ENCODE measurements at places on chromosomes 7 and 10. TPM values are rescaled to one million over a fixed set of nuclear protein-coding genes. Genes with fewer than 3 reads are reported as not detected.

The SPDYE5 gene
- total RNA-seq = not detected

The AGR3 gene
- total RNA-seq = not detected

DNA sequence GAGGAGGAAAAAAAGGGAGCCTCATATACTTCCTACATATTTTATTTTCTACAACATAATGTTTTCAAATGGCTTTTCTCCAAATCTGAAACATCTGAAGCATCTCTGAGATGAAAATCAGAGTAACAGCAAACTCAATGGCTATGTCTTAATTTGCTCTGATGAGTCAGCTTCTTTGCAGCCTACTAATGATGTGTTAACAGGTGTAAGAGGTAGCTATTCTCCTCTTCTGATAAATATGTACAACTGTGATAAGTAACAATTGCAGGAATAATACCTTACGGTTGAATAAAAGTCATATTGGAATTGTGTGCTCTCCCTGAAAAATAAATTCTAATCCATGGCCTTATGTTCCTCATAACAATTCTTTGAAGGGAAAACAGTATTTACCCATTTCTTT, 45.2 kb downstream of the GNAT3 start:
- no peak for DNase-seq

DNA sequence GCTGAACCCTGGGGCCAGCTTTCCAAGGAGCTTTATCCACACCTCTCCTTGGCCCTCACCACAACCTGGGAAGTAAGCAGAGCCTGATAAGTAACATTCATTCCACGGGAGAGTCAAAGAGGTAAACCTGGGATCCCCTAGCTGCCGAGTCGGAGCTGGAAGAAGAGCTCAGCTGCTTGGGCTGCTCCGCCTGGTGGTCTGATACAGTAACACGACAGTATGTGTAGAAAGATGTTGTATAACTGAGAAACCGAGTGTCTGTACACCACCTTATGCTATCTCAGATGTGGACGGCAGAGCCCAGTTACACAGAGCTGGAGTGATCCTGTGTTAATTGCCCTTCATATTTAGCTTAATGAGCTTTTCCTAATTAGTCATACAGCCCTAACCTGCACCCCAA, 151.3 kb upstream of the KMT2E start:
- no peak for DNase-seq

- no peak for DNase-seq
Measured at GRCh38 chr10:69729326-69730048, 72.2 kb upstream of the COL13A1 start.

DNA sequence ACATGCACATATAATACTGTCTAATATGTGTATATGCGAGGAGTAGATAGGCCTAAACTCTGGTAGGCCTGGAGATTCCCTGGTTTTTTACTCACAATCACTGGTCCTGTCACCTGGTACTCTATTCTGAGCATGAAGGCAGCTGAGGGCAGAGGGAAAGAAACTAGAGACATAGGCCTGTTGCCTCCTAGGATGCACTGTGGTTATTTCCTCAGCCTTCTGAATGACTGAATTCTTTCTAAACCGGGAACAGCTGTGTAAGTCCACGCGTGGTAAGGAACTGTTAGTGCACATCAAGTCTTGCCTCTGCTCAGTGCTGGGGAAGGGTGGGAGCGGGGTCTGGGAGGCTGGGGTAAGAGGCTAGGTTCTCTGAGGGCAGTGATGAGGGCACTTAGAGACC, 7.7 kb downstream of the KAZALD1 start:
- DNase-seq = no peak
